ENCODE measurements at places on chromosomes 2 and 18. TPM values are rescaled to one million over a fixed set of nuclear protein-coding genes. Genes with fewer than 3 reads are reported as not detected.

The ASXL3 gene
- not detected for total RNA-seq

The EML6 gene
- total RNA-seq = 1.00 TPM

The CREG2 gene
- total RNA-seq = 10.0 TPM

The EIF2B4 gene
- 58.4 TPM for total RNA-seq

The HMSD gene
- not detected for total RNA-seq

The ALLC gene
- total RNA-seq = not detected

The KANSL1L gene
- total RNA-seq = 0.28 TPM

The DPP4 gene
- 0.69 TPM for total RNA-seq

The FHOD3 gene
- 3.7 TPM for total RNA-seq

The KIDINS220 gene
- 14.0 TPM for total RNA-seq

The CERKL gene
- total RNA-seq = 0.17 TPM

The DOK6 gene
- not detected for total RNA-seq
